ENCODE measurements at places on chromosomes 6 and 20.

DNA sequence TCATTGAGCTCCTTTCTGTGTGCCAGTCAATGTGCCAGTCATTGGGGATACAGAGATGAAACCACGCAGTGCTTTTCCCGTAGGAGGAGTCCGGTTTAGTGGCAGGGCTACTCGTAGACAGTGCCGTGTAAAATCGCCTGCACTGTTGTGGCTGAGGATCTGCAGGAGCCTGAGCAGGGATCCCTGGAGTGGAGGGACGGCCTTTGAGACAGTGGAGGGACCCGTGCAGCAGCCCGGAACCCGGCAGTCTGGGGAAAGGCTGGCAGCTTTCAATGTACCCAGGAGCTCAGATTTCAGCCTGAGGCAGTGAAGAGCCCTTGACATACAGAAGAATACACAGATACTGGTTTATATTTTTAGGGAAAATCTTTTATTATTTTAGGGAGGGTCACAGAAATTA lies 203.3 kb downstream of the ARID1B start:
- no peak for DNase-seq

DNA sequence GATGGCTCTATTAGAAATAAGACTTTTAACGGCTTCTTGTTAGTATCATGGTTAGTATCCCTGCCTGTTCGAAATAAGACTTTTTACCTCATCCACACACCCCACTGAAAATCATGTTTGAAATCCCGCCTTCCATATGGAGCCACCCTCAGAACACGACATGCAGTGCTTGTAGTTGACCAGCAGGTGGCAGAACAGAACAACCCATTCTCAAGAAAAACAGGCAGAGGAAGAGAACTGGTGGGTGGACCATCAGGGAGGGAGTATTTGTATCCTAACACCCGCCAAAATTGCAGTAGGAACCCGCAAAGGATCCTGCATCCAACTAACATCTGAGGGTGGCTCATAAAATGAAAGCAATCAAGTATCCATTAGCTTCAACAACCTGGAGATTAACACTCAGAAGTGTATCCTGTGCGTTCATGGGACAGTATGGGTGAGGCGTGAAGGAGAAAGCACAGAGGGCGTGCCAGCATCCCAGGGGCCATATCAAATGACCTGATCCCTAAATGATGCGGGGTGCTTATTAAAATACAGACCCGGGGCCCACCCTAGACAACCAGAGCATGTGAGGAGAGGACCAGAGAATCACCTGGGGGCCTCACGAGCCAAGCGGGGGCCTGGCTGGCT lies 89.6 kb upstream of the NHSL1 start:
- peak; percentile 29 for DNase-seq

GRCh38 chr6:44665143-44665542 lies 277.6 kb downstream of the CDC5L start:
- no peak for DNase-seq

DNA sequence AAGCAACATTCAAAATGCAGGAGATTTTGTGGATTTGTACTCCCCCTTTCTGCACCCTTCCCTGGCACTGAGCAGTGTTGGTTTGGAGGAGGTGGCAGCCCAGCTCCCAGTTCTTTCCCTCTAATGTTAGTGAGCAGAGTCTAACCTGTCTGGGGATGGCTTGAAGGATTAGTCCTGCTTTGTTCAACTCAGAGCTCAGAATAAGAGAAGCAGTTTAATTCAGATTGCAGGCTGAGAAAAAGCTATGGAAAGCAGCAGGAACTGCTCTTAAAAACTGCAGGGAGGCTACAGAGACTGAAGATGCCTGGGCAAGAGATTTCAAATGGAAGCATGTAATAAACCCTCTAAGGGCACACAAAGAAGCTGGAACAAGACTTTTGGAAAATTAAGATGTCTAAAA lies 223.4 kb upstream of the GGTLC1 start:
- no peak for DNase-seq

GRCh38 chr20:35179292-35180212 lies 7.7 kb downstream of the PROCR start:
- no peak for DNase-seq

GRCh38 chr20:53491462-53491861 lies 102.2 kb downstream of the ZNF217 start:
- DNase-seq: no peak

GRCh38 chr6:6927521-6928361 lies 180.0 kb upstream of the RREB1 start:
- DNase-seq: no peak

- no peak for DNase-seq
Observed at GRCh38 chr6:30877419-30878262, 6.7 kb upstream of the DDR1 start.

DNA sequence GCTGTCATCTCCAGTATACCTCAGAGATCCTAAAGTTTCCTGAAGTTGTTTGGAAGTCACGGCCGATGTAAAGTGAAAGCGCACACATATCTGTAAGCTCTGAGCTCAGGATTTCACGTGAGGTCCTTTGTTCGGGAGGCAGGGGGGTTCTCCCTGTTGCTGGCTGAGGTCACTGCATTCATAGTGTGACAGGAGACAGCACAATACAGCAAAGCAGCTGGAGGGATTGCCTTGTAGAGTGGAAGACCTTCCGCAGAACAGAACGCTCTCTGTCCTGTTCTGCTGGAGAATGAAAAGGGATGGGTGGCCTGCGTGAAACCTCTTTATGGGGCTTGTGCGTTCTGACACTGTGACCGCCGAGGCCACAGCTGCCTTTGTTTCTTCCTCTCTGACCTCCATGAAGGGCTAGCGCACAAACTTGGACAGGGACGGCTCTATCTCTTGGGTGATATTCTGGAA lies 13.4 kb upstream of the SERPINB1 start:
- no peak for DNase-seq

GRCh38 chr6:131460614-131461000 lies 112.4 kb upstream of the ARG1 start:
- no peak for DNase-seq

DNA sequence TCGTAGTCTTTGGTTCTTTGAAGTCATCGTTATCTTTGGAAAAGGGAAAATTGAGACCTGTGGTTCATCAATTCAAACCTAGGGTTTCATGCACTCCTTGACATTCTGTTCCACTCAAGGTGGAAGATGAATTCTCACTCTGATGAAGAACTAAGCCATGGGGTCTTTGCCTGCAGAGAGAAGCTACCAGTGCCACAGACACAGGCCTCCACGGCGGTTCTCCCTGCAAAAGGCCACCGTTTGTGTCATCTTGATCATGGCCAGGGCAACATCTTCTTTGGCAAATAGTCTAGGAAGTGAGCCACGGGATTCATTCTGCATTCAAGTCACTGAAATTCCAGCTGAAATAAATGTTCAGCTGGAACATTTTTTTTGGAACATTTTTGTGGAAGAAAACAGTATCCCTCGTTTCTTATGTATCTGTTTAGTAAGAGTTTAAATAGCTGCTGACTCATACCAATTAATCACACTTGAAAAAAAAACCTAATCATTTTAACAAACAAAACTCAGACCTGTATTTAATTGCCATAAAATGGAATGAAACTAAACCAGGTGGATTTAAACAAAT lies 206.0 kb upstream of the FOXQ1 start:
- no peak for DNase-seq

DNA sequence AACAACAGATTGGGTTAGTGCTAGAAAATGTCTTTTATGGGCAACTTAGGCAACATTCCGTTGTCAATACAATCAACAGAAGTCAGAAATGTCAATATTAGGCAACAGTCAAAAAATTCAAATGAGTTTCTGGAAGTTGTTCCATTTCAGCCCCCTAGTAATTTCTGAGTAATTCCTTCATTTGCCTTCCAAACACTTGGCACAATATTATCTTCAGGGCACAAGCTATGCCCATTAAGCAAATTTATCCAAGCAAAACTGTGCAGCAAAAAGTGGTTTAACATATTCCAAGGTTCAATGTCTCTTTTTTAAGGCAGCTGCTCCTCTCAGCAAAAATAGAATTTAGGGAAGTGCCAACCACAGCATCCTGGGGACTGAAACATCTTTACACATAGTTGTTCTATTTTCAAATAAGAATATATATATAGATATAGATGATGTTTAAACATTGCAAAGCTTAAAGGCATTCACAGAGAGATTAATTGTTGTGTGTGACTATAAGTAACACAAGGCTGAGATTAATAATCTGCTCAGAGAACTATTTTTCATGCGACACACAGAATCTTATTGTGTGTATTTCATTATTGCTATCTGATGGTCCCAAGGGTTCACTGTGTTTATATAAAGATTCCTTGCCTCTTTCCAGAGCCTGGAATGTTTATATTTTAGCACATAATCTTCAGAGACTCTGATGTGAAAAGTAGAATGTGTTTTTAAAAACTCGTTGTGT lies 75.2 kb upstream of the ADTRP start:
- no peak for DNase-seq

DNA sequence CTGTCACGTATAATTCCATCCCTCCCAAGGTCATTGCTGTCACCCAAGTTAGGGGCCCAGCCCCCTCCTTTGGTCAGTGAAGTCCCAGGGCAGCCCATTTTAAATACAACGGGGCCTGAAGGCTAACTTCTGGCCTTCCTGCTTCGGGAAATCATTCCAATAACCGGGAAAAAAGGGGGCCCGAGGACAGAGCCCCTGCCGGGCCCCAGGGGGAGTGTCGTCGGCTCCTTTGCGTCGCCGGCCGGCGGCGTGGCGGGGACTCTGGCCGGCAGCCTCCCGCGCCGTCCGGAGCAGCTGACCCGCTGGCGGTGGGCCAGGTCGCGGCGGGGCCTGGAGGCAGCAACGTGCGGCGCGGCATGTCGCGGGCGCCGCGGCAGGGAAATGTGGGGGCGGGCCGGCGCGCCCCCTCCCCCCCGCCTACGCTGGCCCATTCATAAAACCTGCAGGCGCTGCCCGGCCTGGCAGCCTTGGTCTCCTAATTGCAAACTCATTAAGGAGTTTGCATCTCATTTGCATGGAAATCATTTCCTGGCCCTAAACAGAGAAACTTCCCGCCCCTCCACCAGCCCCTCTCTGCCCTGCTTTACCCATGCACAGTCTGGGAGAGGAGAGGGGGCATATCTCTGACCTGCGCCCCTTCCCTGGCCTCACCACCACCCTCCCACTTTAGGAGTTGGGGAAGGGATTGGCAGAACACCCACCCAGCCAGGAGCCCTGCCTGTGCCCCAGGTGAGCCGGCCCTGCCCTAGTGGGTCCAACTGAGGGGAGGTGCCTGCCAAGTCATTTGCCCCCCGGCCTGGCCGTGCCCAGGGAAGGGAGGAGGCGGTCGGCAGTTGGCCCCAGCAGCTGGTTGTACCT lies 50.7 kb downstream of the MRPL14 start:
- no peak for DNase-seq
